ENCODE measurements at places on chromosomes 1 and 21.

- no peak for DNase-seq
Measured at GRCh38 chr1:200866521-200866920, 6.3 kb upstream of the GPR25 start.

- no peak for DNase-seq
Measured at GRCh38 chr1:20733360-20733975, 965 bp upstream of the SH2D5 start.

GRCh38 chr21:38817371-38818324 is 11.9 kb downstream of the ETS2 start:
- DNase-seq, result no peak

- no peak for DNase-seq
Measured at GRCh38 chr1:10694274-10694632, 102.2 kb downstream of the CASZ1 start.

DNA sequence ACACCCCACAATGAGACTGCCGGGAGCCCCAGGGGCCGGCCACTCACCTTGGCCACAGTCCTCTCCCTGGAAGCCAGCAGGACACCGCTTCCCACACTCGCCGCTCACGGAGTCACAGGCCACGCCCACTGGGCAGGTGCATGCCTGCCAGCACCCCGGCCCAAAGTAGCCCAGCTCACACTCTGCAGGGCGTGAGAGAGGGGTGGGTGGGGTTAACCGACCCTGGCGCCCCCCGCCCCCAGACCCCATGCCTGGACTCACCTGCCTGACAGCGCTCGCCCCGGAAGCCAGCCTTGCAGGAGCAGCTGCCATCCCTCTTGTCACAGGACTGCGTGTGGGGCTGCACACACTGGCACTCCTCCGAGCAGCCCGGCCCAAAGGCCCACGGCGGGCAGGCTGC is 50.7 kb downstream of the ARHGEF16 start:
- no peak for DNase-seq

DNA sequence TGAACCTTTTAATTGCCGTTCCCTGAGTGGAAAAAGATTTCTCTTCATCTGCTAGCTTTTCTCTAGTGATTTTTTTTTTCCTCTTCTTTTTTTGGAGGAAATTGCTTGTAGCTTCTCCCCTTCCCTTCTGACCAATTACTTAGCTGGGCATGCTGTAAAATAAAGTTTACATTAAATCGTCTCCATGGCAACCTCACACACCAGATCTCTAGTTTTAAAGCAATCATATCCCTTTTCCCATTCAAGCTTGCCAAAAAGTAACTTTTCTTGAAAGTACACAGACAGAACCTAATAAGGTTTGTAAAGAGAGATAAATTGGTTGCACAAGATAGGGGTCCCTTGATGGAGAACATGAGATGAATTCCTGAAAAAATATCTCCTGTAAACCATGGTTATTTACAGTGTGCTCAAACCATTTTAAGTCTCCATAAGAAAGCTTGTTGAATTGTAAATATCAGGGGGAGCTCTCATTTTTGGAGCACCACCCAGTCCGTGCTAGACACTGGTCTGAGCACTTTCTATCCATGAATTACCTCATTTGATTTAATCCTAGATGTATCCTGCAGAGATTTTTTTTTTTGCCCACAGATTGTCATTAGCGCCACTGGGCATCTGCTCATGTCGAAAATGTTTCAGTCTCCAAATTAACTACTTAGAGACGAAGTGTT is 32.6 kb upstream of the HTR1D start:
- DNase-seq, result no peak

- no peak for DNase-seq
Measured at GRCh38 chr1:162861101-162861500, at the start of gene CCDC190. CCDC190 (minus strand) TSS chr1:162861175; CDS start chr1:162859646, 1,529 bp downstream.

DNA sequence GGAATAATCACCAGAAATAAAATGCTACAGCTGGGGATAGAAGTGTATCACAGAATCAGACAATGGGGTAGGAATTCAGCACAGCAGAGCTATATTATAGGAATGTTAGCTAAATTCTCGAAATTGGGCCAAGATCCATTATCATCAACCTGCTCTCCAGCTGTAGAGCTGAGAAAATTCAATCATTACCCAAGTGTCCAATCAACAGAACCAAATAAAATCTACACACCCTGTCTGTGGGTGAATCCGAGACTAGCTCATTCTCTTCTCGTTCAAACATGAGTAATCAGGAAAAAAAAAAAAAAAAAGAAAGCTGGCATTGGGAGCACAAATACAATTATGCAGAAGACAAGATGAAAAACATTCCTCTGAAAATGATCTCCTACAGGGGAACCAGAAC is 119.2 kb downstream of the CDC7 start:
- DNase-seq, result no peak

DNA sequence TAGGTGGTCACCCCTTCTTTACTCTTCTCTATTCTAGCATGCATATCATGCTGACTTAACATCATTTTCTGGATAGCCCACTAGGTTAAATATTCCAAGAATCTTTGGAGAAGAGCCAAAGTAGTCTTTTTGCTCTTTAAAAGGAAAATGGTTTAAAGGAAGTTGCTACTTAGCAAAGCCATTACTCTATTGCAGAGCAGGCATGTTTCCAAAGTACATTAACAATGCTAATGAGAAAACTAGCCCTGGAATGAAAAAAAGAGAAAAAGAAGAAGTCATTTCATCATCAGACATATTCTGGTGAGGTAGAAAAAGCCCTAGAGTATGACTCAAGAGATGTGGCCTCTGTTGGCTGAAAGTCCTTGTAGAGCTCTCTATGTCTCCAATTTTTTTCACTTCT is 74.0 kb downstream of the NUF2 start:
- DNase-seq, result no peak

GRCh38 chr21:39754811-39755210 is 9.8 kb downstream of the IGSF5 start:
- DNase-seq, result no peak

GRCh38 chr1:77910116-77910515 is 21.7 kb downstream of the NEXN start:
- no peak for DNase-seq

GRCh38 chr1:20589331-20590278 is 708 bp downstream of the CDA start:
- no peak for DNase-seq

DNA sequence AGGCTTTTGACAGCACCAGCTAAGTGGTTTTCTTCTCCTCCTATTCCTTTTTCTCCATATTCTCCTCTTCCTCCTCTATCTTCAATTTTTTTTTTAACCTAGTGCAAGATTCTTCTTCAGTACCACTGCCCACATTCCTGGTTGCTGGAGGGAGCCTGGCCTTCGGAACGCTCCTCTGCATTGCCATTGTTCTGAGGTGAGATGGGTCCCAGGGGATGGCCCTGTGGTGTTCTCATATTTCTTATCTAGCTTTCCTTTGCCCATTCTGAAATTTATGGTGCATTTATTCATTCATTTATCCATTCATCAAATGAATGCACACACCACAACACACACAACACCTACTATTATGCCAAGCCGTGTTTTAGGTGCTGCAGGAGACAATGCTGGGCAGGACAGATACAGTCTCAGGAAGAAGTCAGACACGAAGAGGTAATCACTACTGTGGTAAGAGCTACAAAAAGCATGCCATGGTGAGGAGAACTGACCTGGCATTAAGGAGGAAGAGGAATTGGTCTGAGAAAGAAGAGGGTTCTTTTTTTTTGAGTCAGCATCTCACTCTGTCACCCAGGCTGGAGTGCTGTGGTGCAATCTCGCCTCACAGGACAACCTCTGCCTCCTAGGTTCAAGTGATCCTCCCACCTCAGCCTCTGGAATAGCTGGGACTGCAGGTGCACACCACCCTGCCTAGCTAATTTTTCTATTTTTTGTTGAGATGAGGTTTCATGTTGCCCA is 47.5 kb upstream of the TDRD10 start:
- no peak for DNase-seq

DNA sequence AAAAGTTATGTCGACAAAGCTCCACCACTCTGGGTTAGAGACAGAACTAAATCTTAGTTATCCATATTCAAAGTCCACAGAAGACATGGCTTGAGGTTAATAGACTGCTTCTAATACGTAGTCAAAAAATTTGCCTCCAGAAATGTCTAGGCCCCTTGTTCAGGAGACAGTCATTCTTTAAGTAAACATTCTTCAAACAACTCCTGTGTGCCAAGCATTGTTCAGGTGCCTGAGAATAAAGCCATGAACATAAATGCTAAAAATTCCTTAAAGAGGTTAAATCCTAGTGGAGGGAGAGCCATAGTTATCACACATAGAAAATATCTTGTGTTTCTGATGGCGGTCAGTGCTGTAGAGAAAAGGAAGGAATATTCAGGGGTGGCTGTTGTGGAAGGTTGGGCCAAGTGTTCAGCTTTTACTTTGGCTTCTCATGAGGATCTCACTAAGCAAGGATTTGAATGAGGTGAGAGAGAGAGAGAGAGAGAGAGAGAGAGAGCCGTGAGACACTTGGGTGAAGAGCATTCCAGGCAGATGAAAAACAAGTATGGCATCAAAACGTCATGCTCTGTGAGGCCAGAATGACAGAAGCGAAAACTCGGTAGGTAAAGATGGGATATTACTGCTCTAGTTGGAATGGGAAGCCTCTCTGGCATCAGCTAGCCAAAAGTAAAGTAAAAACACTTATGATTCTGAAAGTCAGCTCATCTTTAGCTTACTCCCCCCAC is 187.1 kb downstream of the GREM2 start:
- DNase-seq, result no peak

- no peak for DNase-seq
Measured at GRCh38 chr1:45864167-45865106, 61.0 kb downstream of the MAST2 start.

DNA sequence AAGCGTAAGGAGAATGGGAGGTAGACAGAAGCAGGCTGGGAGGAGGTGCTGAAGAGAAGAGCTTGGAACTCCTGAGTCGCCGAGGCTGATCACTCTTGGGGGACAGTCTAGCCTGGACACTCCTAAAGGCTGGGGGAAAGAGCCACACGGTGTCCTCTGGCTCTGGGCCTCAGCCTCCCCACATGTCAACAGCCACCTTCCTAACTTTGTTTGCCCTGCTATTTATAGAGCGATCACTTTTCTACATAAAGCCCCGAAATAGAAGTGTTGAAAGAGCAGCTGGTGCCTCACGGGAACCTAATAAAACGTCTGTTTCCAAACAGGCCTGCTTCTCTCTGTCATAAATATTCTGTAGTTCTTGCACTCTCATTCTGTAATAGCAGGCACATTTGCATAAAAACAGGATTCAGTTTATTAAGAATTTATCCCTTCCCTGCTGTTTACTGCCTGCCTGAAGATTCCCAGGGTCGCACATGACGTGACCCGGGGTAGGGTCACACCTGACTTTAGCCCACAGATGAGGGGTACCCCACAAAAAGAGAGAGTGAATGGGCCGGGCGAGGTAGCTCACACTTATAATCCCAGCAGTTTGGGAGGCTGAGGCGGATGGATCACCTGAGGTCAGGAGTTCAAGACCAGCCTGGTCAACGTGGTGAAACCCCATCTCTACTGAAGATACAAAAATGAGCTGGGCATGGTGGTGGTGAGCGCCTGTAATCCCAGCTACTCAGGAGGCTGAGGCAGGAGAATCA is 212.5 kb downstream of the TOMM20 start:
- no peak for DNase-seq

GRCh38 chr1:5503556-5504363 is 488.5 kb downstream of the NPHP4 start:
- no peak for DNase-seq

- no peak for DNase-seq
Measured at GRCh38 chr1:147785794-147786506, 25.5 kb upstream of the GJA5 start.

DNA sequence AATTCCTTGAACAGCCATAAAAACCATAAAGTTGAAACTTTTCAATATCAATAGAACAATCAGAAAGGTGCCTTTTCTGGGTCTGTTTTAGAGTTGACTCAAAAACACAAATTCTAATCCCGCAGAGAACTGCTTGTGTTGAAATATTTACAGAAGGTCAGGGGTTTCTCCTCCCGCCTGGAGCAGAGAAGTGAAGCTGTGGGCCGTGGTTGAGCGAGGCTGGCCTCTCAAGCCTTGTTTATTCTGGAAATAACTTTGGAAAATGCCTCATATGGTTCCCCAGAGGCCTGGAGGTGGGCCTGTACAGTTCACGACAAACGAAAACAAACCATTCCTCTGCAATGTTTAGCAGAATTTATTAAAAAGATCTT is 90.8 kb upstream of the ERRFI1 start:
- DNase-seq, result no peak

GRCh38 chr1:236142253-236143103 is at the start of gene GPR137B:
GPR137B (plus strand) TSS chr1:236142539; CDS start chr1:236142623, 84 bp downstream.
- no peak for DNase-seq

GRCh38 chr21:26137379-26138060 is 33.0 kb downstream of the APP start:
- DNase-seq, result no peak

- DNase-seq, result no peak
Measured at GRCh38 chr1:47439017-47439818, 1.4 kb downstream of the FOXD2 start.

GRCh38 chr1:172698224-172698623 is 39.3 kb downstream of the FASLG start:
- peak; percentile 29 for DNase-seq

DNA sequence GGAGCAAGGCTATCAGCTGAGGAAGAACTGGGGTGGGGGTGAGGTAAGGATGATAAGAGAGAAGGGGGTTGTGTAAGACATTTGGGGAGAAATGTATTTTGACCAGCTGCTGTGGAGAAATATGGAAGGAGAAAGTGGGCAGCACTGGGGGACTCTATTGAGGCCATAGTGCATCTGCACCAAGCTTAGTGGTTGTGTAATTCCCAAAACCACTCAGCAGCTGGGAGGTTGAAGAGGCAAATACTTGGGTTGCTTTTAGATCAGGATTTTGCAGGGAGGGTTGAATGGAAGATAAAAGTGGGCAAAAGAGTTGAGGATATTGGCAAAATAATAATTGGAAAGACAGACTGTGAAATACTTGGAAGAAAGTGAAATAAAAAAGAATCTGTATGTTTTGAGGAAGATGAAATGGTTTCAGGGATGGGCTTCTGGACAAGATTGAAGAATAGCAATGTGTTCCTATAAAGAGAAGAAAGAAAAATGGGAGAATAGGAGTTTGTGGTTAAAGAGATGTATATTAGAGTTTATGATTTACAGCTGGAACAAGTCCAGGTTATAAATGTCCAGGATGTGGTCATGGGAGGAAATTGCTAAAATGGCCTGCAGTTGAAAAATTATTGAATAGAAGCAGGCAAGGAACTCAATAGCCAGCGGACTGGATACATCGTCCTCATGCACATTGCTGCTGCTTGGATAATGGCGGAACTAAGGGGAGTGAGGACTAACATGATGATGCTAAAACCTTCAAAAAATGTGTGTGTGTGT is 162.7 kb downstream of the DNM3 start:
- DNase-seq, result no peak

GRCh38 chr1:39407510-39407895 is 83.9 kb upstream of the BMP8A start:
- DNase-seq, result no peak

GRCh38 chr1:56508523-56508983 is 70.8 kb downstream of the PLPP3 start:
- DNase-seq, result no peak

DNA sequence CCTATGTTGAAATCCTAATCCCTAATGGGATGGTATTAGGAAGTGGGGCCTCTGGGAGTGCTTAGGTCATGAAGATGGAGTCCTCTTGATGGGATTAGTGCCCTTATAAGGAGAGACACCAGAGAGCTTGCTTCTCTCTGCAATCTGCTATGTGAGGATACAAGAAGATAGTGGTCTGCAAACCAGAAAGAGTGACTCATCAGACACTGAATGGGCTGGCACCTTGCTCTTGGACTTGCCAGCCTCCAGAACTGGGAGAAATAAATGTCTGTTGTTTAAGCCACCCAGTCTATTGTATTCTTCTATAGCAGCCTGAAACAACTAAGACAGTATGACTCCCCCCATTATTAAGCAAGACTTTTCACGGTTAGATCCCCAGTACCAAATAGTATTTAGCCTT is 43.3 kb downstream of the C8B start:
- DNase-seq, result no peak

- no peak for DNase-seq
Measured at GRCh38 chr1:7447736-7448135, 323.4 kb upstream of the VAMP3 start.

Data from foreskin melanocyte (primary cell).